ENCODE measurements at places on chromosomes 1 and 21.

DNA sequence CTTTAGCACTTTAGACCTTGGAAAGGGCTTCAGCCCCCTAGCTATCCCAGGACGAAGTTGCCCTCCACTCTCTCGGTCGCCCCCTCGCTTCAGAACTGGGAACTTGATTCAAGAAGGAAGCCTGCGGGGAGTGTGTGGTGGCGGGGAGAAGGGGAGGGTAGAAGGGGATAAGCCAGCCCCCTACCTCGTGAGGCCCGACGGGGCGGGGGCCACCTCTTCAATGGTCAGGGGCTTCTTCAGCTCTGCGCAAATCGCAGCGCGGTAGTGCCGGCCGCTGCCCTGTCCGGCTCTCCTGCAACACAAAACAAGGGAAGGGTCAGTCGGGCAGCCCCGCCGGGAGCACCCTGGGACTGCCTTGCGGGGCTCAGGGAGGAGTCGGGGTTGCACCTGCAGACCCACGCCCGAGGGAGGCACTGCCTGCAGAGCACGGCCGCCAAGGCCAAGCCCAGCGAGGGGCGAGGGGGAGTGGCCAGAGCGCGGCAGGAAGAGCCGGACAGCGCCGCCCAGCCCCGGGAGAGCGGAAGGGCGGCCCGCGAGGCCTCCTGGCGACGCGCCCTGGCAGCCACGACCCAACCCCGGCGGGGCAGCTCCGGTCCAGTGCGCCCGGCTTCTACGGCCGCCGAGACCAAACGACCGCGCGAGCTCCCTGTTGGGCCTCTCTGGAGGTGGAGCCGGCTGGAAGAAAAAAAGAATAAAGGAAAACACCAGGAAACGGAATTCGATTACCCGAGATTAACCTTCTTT lies 56.2 kb upstream of the RASAL2 start:
- DNase-seq = no peak

DNA sequence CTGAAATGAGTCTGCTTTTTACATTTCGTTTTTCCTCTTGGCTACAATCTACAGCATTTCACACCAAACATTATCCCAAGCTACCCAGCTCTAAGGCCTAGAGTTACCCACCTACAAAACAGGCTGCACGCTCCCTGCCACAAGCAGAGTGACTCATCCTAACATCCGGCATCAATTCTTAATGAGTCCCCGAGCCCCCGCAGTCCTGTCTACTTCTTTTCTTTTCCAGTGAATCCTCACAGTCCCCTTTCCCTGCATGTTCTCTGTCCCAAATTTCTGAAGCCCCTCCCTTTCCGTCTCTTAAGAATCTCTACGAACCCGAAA lies 650 bp downstream of the PCNX2 start:
- DNase-seq = no peak

- no peak for DNase-seq
Observed at GRCh38 chr21:37808261-37808660, 108.0 kb downstream of the KCNJ6 start.

GRCh38 chr1:103101399-103101798 lies 6.9 kb downstream of the COL11A1 start:
- no peak for DNase-seq

- no peak for DNase-seq
Observed at GRCh38 chr1:210233216-210233494, 559 bp downstream of the SERTAD4 start.

DNA sequence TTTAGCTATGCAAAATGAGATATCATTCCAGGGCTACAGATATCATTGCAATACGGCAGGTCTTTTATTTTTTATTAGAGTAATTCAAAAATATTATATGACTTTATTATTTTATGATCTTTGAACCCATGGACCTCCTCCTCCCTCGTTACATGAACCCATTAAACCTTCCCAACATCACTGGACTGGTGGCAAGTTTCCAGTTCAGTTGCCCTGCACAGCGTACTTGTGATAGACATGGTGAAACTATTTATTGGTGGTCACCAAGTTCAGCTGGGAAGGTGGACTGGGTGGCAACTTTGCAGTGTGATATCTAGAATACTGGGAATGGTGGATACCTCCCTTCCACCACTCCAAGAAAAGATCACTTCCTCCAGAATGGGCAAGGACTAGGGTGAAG lies 52.5 kb downstream of the SLC30A10 start:
- DNase-seq = no peak

- DNase-seq = no peak
Observed at GRCh38 chr1:161706482-161707347, at the start of gene FCRLA. TSS of gene FCRLA (plus strand) at chr1:161707229. CDS start at chr1:161707265, 36 bp downstream.

DNA sequence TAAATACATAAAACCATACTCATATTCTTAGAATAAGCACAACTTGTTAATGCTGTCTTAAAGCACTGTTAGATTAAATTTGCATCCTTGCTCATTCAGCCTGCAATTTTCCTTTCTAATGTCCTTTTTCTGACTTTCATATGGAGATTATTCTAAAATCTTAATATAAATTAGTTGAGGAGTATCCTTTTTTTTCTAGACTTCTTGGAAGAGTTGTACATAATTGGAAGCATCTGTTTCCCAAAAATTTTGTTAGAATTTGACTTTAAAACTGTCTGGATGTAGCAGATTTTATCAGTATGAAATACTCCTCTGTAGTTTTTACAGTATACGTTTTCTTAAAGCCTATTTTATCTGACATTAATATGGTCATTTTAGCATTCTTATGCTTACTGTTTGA lies 9.7 kb downstream of the KIFAP3 start:
- no peak for DNase-seq

DNA sequence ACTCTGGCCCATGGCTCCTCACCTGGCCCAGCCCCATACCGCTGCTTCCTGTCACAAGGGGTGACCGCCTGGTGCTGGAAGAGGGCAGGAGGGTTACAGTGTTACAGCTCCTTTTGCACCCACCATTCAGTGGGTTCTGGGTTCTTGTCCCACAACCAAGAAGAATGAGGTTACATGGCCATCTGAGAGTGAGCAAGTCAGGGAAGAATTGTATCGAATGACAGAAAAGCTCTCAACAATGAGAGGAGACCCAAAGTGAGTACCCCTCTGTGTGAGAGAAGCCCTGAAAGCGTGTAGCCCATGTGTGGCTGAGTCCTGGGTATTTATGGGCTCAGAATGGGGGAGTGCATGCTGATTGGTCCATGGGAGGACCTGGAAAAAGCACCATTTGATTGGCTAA lies 888.5 kb downstream of the ADGRL2 start:
- no peak for DNase-seq

GRCh38 chr1:219490566-219490965 lies 122.3 kb downstream of the ZC3H11B start:
- no peak for DNase-seq

DNA sequence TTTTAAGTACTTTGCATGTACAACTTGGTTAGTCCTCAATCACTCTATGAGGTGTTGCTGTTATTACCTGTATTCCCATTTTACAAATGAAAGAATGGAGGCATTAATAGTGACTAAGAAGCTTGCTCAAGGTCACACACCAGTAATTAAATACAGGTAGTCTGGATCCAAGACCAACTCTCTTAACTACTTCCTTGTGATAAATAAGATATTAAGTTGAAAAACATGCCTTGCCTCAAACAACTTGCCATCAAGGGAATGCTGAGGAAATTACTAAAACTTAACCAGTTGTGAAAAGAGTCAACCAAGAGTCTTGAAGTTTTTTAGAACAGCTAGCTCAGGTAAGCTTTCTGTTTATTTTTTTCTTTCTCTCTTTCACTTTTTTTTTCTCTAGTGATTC lies 21.0 kb upstream of the LAMC1 start:
- DNase-seq = no peak

- no peak for DNase-seq
Observed at GRCh38 chr21:36800734-36801133, 101.8 kb downstream of the SIM2 start.

- DNase-seq = peak; percentile 34
Observed at GRCh38 chr1:17119076-17119772, at the start of gene PADI2. TSS of gene PADI2 (minus strand) at chr1:17119451. CDS start at chr1:17119371, 80 bp downstream.

- DNase-seq = no peak
Observed at GRCh38 chr1:79741720-79742421, 735.3 kb upstream of the ADGRL4 start.

- DNase-seq = no peak
Observed at GRCh38 chr1:228830954-228831481, 95.7 kb downstream of the RHOU start.

DNA sequence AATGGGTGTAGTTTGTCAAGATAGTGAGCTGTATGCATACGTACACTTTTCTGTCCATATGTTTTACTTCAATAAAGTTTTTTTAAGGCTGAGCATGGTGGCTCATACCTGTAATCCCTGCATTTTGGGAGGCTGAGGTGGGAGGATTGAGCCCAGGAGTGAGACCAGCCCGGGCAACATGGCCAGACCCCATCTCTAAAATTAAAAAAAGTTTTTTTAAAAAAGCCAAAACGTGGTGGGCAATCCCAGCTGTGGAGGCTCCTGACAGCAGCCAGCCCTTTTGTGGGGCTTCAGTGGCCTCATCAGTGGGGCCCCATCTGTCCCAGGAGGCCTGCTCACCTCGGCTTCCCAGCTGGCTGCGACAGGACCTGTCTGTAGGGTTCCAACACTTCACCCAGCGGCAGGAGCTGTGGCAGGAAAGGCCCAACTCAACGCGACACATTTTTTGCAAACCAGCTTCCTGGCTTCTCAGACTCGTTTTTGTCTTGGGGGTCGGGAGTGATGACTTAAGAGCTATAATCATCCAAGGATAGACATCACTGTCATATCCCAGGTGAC lies 56.9 kb upstream of the LBR start:
- DNase-seq = no peak

DNA sequence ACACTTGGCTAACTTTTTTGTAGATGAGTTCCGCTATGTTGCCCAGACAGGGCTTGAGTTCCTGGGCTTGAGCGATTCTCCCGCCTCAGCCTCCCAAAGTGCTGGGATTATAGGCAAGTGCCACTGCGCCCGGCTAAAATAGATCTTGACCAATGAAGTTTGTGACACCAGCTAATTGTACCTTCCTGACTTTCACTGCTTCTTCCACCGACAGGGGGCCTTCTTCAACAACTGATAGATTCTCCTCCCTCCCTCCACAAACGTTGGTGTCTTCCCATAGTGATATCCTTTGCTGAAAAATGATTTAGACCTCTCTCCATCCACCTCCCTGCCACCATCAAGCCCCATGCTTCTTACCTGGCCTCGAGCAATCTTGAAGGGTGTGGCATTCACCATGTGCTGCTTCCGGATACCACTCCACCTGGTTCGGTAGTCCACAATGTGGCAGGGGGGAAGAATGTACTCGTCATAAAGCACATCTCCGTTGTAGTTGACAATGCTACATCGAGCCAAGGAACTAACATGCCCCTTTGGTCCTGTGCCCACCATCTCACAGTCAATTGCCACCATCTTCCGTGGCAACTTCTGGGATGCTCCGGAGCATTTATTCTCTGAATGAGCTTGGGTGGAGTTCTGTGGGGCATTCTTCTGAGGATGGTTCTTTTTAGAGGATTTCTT lies 1.6 kb upstream of the METTL25B start:
- DNase-seq = no peak

DNA sequence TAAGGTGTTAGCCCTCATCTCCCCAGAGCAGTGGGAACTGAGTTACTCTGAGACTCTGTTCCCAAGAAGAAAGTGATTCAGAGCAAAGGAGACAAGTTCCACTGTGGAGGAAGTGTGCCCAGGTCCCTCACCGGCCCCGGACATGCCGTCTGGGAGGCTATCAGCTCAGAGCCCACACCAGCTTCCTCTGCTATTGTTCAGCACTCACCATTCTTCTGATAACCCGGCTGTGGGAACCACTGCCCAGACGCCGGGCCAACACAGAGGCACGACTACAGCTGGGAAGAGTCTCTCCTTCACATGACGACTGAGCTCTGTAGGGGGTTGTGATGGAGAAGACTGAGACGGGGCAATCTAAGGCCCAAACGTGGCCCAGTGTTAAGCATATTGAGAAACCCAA lies 34.2 kb upstream of the GJA5 start:
- no peak for DNase-seq

- no peak for DNase-seq
Observed at GRCh38 chr1:31763671-31764311, 349 bp downstream of the ADGRB2 start.

GRCh38 chr1:152048416-152049009 lies 11.7 kb upstream of the S100A11 start:
- DNase-seq = peak; percentile 62

DNA sequence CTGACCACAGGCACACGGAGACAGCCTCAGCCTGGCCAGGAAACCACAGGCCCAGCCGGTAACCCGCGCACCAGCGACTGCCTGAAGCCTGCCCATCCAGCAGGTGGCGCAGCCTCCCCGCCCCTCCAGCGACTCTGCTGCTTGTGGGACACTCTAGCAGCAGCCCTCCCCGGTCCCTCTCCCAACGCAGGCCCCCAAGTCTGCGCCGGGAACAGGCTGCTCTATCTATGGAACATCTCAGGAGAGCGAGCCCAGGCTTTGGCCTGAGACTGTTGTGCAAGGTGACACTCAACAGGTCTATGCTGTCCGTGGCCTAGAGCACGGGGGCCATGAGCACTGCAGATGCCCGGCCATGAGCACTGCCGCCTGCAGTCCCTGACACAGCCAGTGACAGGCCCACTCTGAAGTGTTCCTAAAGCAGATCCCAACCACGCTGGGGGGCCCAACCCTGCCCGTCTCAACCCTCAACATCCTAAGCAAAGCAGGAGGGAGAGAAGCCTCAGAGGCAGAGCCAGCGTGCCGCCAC lies 28.4 kb downstream of the WDR4 start:
- DNase-seq = no peak

- DNase-seq = no peak
Observed at GRCh38 chr1:143497374-143497747, 474.4 kb downstream of the FAM72C start.

GRCh38 chr1:225474439-225474985 lies 46.7 kb upstream of the LBR start:
- no peak for DNase-seq

- DNase-seq = no peak
Observed at GRCh38 chr21:28144653-28145052, 848.0 kb downstream of the LTN1 start.

- no peak for DNase-seq
Observed at GRCh38 chr1:15081102-15081501, 72.4 kb upstream of the TMEM51 start.

GRCh38 chr1:83900524-83900923 lies 98.4 kb downstream of the TTLL7 start:
- DNase-seq = no peak

DNA sequence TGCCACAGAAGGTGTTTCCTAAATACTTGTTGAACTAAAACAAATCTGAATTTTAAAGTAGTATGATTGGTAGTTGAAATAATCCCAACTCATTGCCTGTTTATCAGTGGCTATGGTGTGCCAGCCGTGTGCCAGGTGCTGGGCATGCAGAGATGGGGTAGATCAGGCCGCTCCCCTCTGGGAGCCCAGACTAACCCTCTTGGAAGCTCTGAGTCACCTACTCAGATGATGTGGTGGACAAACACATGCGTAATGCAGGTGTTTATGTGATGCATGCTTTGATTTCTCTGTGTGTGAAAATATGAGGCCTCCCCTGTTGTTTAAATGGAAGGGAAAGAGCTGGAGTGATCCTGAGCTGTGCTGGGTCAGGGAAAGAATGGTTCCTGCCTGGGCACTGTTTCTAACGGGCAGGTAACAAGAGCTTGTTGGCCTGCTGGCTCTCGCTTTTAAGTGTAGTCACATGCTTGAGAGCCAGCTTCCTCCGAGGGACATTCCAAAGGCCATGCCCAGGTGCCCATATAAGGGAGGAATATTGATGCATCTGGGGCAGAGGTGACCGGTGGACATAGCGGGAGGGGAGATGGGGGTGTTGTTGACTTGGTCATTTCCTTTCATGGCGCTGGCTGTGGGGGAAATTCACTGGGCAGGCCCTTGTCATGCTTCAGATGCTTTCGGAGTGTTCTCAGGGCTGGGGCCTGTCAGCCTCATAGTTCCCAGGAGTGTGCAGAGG lies 10.2 kb downstream of the MFN2 start:
- no peak for DNase-seq
